GM04503 (cell line): ENCODE measurements at places on chromosomes 6 and 20.

GRCh38 chr20:15515691-15516090, 1057.6 kb downstream of the KIF16B start:
- DNase-seq, result no peak

DNA sequence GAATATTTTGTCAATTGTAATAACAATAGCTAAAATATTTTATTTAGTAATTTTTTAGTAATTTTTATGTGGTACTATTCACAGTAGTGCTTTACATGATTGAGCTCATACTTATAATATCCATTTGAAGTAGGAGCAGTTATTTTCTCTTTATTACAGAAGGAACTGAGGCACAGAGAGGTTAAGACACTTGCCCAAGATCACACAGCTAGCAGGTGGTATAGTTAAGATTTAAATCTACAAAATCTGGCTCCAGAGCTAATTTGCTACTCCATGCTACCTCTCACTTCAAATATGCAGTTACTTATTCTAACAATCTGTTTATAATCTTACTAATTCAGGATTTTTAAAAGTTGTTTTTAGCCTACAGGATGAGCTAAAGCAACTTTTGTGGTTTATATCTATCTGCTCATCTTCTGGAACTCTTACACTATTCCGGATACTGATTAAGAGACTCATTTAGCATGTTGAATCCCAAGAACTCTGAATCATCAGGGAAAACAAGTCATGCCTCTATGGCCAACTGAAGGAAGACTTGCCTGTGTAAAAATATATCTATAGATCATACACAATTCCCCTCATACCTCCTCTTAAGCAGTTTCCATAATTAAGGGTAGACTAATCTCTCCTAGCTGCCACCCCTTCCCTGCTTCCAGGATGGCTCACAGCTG, 324.2 kb downstream of the UBE3D start:
- peak; percentile 18 for DNase-seq

DNA sequence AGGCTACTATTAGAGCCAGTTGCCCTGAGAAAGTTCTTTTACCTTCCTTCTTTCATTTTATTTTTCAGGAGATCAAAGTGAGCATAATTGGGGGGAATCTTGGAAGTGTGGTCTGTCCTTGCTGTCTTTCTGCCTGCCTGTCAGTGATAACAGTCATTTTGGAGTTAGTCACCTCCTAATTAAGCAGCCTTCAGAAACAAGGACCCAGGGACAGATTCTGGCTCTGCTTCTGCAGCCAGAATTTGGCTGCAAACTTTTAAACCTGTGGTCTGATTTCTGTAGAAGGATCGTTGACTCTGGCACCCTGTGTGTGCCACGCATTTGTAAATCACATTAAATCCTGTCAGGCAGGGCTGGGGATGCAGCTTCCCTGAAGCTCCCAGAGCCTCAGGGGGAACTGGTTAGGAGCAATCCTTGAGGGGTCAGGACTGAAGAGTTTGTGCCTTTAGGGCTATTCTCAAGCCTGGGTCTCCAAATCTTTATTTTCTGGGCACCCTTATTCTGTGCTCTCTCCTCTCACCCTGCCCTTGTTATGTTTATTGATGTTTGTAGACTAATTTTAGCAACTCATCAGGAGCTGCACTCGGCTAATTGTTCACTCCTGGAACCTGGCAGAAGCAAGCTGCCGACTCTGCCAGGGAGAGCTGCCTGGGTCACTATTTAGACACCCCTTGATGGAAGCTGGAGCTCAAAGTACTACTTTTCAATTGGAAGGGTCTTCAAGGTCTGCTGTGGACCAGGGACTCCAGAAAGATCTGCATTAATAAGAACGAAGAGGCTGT, 6.8 kb downstream of the NOX3 start:
- no peak for DNase-seq

GRCh38 chr20:61929971-61930666, 135.6 kb downstream of the TAF4 start:
- DNase-seq, result no peak

GRCh38 chr20:52493171-52493721, 301.7 kb upstream of the ZFP64 start:
- no peak for DNase-seq

GRCh38 chr6:121000381-121000780, 333.9 kb downstream of the TBC1D32 start:
- DNase-seq, result no peak

- no peak for DNase-seq
Measured at GRCh38 chr6:38177882-38178583, 358.5 kb downstream of the ZFAND3 start.

DNA sequence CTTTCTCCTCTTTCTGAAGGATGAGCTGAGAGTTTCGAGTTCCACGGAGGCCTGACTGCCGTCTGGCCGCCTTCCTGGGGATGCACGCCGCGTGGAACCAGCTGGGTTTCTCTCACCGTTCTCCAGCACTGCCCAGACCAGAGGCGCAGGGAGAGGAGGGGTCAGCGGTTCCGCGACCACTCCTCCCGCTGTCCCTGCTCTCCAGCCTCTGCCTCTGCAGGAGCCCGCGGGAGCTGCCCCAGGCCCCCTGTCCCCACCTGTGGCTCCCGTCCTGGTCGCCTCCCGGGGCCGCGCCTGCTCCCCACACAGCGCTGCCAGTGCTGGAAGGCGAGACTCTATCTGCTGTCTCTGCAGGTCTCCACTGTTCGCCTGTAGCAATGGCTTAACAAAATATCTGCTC, 106.8 kb upstream of the AFDN start:
- no peak for DNase-seq

GRCh38 chr20:50284811-50285375, 94.3 kb downstream of the CEBPB start:
- DNase-seq, result no peak

GRCh38 chr20:2919518-2920245, 46.4 kb downstream of the PTPRA start:
- DNase-seq, result no peak
